Stimulated activated naive CD4-positive, alpha-beta T cell (primary cell): ENCODE measurements at places on chromosomes 1 and 21.
A peak's percentile ranks its signal among the peaks of the same experiment; 100 is the strongest.

- DNase-seq = no peak
These were observed 57.0 kb downstream of the HLCS start for GRCh38 chr21:36909423-36909822.

DNA sequence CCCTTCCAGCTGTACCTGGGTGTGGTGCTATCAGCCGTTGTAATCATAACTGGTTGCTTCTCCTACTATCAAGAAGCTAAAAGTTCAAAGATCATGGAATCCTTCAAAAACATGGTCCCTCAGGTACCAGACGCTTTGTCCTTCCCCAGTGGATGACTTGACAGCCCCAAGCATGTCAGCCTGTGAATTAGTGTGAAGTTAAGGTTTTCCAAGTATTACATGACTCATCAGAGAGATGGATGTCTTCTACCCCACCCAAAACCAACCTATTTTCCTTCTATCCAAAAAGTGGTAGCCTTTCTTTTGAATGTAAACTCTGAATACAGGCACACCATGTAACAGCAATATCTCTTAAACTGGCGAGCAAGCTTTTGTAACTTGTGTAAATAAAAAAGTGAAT, 15.1 kb downstream of the ATP1A1 start:
- no peak for DNase-seq

DNA sequence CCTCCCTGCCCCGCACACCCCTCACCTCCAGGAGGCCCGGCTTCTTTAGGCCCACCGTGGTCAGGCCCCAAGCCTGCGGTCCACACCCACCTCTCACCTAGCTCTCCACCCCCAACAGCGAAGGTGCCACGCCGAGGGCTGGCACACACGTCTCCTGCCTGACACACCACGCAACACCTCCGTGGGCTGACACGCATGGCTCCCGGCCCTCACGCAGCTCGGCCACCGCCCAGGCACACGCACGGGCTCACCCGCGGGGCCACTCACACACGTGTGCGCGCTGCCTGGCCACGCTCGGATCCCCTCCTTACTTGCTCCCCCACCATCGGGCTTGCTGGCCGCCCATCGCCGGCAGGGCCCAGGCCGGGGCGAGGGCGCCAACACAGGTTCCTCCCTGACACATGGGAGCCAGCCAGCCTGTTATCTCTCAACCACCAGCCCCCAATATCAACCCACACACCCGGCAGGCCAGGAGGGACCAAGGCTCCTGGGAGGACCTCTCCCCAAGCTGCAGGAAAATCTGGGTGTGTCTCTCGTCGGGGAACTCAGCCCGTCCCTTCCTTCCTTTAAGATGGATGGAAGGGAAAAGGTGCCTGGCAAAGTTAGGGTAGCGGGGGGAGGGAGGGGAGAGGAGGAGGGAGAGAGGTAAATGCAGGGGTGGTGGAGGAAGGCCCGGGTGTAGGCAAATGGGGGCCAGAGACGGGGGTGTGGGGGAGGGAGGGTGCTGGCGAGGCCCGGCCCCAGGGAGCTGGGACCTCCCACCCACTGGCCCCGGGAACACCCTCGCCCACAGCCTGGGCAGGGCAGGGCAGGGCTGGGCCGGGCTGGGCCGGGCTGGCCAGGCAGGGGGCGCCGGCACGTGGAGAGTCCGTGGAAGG, 546 bp downstream of the ELOVL1 start:
- DNase-seq = peak; percentile 30

DNA sequence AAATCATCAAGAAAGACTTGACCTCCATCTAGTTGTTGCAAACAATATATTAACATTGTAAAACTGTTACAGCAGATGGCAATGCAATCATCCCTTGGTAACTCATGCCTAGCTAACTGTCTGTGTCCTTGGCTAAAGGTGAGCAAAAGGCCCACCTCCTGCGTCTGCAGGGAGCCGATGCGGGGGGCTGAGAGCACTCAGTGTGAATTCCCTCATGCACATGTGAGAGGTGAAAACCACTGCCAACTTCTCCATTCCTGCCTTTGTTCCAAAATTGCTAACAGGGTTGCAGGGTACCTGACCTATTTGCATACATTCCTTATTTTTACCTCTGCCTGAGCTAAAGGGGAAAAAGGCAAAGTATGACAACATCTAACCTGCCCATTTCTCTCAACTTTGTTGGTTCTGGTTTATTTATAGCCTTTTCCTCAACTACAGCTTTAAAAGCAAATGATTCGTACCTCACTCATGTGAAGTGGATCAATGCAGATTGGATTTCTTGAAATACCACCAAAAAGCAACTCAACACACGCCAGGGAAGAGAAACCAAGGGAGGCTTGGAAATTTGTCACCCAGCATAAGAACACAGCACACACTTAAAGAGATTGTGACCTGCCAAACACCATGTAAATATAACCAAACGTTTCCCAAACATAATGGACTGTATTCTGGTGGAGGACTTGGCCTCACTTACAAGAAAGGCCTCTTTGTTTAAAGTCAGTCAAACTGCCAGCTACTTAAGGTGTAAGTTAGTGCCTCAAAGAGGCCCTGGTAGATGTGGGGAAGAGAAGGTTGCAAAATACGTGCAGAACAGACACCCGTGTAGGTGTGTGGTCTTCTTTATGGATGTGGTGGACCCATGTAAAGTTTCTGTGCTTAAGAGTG, 651.0 kb downstream of the SMYD3 start:
- no peak for DNase-seq

DNA sequence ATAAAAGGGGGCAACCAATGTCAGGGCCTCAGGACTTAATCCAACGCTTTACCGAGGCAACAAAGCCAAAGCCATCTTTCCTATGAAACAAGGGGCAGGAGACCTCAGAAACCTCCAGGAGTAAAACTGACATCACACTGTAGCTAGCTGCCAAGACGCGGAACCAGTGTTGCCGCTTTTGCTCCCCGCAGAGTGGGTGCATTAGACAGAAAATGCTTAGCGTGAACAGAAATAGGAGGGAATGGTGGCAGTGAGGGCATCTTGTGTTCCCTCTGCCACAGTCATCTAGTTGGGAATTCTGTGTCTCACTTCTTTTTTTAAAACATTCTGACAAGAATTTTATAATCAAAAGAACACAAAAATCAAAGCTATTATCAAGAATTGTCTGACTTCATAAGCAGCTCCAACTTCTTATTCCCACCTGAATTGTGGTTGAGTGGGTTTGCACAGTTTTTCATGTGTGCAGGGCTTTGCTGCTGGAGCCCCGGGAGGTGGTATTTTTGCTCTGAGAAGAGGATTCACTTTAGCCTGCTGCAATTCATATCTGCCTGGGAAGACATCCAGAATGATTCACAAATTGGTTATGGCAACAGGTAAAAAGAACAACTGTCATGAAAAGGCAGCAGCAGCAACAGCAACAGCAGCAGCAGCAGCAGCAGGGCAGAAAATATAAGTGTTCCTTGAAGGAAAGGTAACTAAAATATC, 82.2 kb upstream of the DIRAS3 start:
- DNase-seq = no peak

DNA sequence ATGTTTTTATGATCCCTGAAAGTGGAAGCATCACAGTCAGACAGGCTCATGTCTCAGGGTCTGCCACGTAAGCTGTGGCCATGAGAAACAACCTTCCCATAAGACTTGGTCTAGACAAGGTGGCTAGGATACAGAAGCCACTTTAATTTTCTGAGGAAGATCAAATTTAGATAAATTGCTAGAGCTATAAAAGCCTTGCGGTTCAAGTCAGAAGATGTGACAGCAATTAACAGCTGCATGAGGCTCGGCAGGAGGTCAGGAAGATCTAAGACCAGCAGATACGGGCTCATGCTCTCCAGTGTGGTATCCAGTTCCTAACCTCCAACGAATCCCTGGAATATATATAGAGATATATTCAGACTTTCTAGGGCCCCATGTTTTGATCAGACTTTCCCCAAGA, 577.1 kb downstream of the PLPP3 start:
- no peak for DNase-seq

- DNase-seq = no peak
These were observed 34.9 kb downstream of the WDR3 start for GRCh38 chr1:117964290-117965038.
